ENCODE measurements at places on chromosomes 12 and 14.
A peak's percentile ranks its signal among the peaks of the same experiment; 100 is the strongest.

GRCh38 chr12:123941624-123942237 lies 30.9 kb downstream of the CCDC92 start:
- DNase-seq, result no peak

GRCh38 chr14:61403411-61403810 lies 82.0 kb downstream of the PRKCH start:
- DNase-seq, result no peak

DNA sequence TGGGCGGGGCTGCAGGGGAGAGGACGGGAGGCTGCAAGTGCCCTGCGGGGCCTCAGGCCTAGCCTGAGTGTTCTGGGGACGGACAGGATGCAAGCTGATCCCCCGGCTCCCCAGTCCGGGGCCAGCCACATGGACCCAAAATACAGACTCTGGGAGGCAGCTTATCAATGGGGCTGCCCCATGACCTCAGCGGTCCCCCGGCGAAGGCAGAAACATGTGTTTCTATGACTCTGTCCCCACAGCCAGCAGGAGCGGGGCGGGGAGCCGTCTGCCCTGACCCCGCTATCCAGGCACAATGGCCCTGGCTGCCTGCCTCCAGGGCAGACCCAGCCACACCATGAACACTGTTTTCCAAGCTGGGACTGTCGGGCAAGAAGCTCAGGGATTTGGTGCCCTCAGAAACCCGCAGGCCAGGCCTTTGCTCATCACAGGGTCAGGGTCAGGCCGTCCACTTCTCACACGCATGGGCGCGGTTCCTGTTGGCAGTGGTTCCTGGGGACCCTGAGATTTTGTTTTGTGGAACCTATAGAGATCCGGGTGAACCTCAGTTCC lies 75.0 kb downstream of the RFLNA start:
- DNase-seq, result no peak

GRCh38 chr14:99609245-99610170 lies 5.5 kb upstream of the CCDC85C start:
- DNase-seq, result peak; percentile 33

GRCh38 chr14:22981876-22982476 lies 375 bp downstream of the AJUBA start:
- peak; percentile 16 for DNase-seq

- DNase-seq, result peak; percentile 82
Observed at GRCh38 chr12:91877022-91877421, 268.6 kb downstream of the BTG1 start.

DNA sequence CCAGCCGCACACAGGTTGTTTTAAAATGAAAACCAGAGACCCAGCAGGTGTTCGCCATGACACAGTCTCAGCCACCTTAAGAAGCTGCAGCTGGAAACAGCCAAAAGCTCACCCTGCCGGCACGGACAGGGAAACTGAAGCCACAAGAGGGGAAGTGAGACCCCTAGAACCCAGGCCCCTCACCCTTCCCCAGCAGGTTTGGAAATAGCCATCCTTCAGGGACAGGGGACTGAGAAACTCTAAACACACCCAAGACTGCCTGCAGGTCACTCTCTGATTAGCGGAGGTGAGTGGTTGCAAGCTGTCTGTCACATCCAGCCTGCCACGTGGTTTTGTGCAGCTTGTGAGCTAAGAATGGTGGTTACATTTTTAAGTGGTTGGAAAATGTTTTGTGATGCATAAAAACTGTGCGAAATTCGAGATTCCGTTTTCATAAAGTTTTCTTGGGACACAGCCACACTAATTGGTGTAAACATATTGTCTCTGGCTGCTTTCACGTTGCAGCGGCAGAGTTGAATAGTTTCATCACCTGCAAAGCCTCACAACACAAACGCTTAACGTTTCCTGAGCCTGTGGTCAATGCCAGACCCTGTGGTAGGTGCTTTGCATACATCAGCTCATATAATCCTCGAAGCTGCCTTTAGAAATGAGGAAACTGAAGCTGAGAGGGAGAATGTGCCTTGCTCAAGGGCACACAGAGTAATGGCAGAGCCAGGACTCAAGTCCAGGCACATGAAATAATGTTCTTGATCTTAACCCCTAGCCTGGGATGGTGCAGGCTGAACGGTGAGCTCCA lies 1.7 kb upstream of the SELPLG start:
- peak; percentile 68 for DNase-seq

DNA sequence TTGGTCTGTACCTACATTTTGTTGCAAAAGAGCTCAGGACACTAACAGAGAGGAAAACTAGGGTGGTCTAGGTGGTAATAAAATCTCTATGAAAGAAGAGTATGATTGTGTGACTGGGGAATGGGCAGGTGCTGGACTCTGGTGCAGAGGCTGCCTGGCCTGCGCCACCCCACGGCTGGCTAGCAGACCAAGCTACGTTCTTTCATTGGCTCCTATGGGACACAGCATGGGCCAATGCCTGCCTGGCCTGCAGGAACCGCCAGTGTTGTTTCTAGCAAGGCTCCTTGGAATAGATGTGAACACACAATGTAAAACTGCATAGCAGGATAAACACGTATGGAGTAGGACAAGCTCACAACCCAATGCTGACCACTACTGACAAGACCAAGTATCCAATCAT lies 51.7 kb upstream of the CORO1C start:
- DNase-seq, result no peak

DNA sequence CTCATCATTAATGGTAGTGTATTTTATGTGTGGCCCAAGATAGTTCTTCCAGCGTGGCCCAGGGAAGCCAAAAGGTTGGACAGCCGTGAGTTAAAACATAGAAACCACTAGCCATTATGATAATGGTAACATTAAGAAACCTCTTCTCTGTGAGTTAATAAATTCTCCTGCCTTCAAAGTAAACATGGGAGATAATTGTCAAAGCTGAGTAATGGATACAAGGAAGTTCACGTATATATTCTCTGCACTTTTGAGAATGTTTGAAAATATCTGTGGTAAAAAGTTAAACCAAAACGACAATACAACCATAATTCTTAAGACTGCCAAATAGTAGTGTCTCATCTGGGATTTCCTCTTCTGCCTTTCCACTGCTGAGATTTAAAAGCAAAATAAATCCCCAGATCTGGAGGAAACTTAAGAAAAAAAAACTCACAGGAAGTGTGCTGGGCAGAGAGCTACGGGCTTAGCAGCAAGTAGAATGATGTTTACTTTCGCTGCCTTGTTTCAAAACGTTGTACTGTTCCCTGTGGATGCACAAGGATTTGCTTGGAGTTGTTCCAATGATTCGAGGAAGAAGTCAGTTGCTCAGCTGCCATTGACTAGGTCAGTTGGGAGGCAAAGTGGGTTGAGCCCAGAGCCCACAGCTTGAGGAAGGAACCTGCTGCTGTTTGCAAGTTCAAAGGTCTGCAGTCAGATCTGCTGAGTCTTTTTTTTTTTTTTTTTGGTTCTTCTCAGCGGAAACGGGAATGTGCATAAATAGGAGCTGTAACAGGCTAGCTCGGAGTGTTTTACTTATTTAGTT lies 1.7 kb downstream of the TPCN1 start:
- DNase-seq, result no peak

- no peak for DNase-seq
Observed at GRCh38 chr12:112466835-112467234, 48.1 kb downstream of the PTPN11 start.

GRCh38 chr14:60622210-60622916 lies 26.9 kb downstream of the SIX1 start:
- no peak for DNase-seq

DNA sequence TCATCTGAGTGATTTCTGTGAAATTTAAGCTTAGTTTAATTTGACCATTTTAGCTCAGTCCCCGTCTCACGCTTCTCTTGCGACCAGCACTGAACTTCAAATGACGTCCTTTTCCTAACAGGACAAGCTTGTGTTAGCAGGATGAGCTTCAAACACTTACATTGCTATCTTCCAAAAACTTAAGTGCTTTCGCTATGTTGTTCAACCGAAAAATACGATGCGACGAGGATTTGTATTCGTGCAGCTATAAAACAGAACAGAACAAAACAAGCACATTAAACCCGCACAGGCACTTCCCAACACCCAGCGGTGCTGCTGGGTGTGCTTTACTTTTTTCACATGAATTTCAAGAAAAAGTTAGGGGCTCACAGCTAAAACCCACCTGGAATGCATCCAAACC lies 64.2 kb upstream of the DICER1 start:
- DNase-seq, result no peak

DNA sequence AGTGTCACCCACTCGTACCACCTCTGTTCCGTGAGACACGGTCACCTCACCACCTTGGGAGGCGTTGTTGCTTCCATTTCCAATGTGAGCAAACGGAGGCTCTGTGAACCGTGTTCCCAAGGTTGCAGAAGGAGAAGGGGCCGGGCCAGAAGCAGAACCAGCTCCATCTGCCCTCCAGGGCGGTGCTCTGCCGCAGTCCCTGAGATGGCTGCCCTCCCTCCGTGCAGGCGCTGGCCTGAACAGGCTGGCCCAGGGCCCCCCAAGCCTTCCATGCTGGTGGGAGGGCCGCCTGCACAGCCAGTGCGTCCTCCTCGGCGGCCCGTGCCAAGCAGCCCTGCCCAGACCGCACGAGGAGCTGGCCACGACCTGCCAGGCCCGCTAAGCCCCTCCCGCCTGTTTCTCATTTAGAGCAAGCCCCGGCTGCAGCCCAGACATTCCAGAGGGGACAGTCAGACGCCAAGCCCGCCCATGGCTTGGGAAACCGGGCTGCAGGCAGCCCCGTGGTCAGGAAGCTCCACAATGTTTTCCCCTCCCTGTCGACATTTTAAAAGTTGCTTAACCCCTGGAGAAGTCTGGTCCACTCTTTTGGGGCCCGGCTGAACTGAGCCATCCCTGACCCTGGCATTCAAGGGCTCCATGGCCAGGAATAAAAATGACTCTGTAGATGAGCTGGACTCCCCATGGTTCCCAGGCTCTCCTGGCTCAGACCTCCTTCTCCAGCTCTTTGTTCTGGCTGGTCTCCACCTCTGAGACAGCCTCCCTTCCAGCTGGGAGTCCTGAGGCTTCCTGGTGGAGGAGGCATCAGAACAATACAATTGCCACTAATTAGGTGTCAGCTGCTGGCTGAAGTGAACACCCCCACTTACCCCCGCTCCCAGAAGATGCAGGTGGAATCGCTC lies 236.0 kb downstream of the BCL11B start:
- DNase-seq, result no peak

DNA sequence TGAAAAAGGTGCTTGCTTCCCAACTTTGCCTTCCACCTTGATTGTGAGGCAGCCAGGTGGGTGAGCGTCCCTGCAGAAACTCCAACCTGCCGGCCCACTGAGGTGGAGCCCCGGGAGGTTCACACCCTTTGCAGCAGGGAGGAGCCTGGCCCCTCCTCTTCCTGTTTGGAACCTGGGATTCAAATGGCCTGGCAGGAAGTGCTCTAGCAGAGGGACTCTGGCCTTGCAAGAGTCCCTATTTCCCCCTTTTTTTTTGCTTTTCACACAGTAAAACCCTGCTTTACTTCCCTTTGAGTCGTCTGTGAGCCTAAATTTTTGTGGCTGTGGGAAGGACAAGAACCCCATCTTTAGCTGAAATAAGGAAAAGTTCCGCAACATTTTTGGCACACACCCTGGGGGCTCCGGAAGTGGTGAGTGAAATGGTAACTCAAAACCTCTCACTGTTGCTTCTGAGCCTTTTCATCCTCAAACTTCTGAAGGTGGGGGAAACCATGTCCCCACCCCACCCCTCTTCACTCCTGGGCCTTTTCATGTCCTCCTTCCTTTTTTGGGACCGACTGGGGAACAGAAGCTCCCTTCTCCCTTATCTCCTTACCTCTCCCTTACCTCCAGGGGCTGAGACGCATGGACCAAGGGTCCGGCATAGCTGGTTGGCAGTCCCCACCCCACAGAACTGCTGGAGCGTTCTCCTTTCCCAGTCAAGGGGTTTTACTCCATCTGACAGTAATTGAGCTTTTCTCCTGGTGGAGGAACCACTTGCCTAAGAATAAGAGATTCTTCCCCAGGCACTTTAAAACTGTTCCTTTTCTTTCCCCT lies 102.0 kb downstream of the KCNMB4 start:
- no peak for DNase-seq

GRCh38 chr14:61911574-61911973 lies 149.4 kb downstream of the SNAPC1 start:
- DNase-seq, result no peak

GRCh38 chr12:42140901-42141300 lies 3.8 kb downstream of the GXYLT1 start:
- no peak for DNase-seq

GRCh38 chr14:89351221-89351515 lies 65.9 kb downstream of the FOXN3 start:
- DNase-seq, result no peak

- DNase-seq, result no peak
Observed at GRCh38 chr14:65069874-65070413, 32.4 kb downstream of the MAX start.

DNA sequence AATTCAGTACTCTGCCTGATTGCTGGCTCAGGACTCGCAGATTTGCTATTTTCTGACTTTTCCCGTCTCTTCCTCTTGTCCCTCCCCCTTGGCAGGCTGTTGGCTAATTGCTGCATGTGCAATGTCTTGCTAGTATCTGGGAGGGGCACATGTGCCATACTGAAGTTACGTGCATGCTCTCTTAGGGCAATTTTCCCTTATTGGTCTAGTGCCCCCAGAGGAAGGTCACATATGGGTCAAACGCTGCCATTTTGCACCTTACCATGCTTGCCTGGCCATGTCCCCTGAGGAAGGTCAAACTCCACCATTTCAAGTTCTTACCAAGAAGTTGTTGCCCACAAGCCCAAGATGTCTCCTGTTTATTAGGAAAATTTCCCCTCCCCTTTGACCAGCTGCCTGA lies 13.9 kb upstream of the ERC1 start:
- DNase-seq, result no peak

DNA sequence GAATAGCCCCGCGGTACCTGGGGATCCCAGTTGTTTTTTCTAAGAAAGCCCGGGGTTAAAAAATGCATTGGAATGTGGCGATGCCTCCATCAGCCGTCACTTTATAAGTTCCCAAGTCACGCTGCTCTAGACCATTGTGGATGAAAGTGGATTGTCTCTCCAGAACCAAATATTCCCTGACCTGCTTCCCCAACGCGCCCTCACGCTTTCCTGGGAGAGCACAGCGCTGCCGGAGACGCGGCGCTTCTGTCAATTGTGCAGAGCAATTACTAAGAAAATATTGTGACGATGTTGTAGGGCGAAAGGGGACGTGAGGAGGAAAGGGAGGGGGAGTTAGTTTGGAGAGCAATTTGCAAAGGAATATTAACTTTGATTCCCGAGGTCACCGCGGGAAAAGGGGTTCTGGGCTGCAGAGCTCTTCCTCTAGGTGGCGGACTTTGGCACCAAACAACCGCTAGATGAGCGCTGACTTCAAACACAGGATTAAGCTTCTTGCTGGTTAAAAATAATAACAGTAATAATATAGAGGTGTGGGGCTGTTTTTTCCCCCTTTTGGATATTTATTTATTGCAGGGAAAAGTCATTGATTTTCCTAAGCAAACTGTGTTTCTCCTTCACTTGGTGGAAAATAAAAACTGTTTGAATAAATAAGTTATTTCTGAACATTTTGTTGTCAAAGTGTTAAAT lies 9.6 kb upstream of the FOXG1 start:
- no peak for DNase-seq

GRCh38 chr12:55736780-55737580 lies 5.9 kb upstream of the GDF11 start:
- peak; percentile 76 for DNase-seq

Data from activated CD4-positive, alpha-beta T cell treated with anti-CD3 and anti-CD28 coated beads for 48 hours (primary cell).